ENCODE measurements at places on chromosomes 5 and 9.

DNA sequence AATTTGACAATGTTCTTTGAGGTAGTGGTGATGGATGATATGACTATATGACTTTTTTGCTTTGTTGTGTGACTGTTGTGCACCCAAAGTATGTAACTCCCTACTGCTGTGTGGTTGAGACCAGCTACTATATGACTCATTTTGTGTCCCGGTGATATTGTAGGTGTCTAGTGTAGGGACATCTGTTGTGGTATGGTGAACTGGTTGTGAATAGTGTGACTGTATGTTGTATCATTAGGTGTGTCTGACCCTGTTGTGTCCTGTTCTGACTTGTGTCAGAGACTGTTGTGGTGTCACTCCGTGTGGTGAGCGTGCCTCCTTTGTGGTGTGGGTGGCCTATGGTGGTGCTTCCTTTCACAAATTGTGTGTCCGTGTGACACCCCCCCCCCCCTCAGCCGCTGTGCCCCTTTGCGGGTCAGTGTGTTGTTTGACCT lies 11.2 kb upstream of the CXXC5 start:
- no peak for DNase-seq

DNA sequence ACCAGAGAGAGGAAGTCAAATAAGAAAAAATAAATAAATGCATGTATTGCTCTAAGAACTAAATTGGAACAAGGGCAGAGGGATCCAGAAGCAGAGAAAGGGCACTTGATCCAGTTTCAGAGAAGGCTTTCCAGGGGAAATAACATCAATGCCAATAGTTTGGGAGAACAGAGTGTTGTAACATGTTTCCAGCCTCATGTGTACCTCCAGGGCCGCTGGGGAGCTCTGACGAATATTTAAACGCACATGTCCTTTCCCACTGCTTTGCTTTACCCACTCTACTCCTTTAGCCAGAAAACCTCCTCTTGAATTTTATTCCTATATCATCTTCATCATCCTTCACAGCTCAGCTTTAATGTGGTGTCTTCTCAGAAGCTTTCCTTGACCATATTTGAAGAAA lies 233.7 kb downstream of the ENC1 start:
- no peak for DNase-seq

- no peak for DNase-seq
Measured at GRCh38 chr5:143114481-143114880, 289.0 kb downstream of the NR3C1 start.

- no peak for DNase-seq
Measured at GRCh38 chr9:124191691-124192395, 65.9 kb upstream of the NEK6 start.

DNA sequence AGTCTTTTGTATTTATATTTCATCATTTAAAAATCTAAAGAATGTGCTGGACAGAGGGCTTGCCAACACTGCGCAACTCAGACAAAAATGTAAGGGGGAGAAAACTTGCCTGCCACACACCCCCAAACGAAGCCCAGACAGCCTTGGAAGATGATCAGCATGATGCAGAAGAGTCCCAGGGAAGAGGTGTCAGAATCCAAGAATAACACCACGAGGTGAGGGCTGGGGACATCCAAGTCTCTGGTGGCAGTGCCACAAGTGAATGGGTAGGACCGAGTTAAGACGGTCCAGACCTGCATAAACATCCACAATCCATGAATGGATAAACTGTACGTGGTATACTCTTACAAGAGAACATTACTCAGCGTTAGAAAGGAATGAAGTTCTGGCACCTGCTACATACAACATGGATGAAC lies 10.4 kb downstream of the EPB41L4B start:
- no peak for DNase-seq

All from NCI-H345 (cell line).